Activated CD4-positive, alpha-beta T cell treated with anti-CD3 and anti-CD28 coated beads, Interleukin-2, amount 10 ng/mL, durations not matched to agents 7 days and 5 days (primary cell): ENCODE measurements at places on chromosomes 6 and 20.

GRCh38 chr6:76942203-76942966 is 520.9 kb downstream of the HTR1B start:
- DNase-seq: no peak

GRCh38 chr6:48564036-48564820 is 453.2 kb upstream of the PTCHD4 start:
- DNase-seq: no peak

DNA sequence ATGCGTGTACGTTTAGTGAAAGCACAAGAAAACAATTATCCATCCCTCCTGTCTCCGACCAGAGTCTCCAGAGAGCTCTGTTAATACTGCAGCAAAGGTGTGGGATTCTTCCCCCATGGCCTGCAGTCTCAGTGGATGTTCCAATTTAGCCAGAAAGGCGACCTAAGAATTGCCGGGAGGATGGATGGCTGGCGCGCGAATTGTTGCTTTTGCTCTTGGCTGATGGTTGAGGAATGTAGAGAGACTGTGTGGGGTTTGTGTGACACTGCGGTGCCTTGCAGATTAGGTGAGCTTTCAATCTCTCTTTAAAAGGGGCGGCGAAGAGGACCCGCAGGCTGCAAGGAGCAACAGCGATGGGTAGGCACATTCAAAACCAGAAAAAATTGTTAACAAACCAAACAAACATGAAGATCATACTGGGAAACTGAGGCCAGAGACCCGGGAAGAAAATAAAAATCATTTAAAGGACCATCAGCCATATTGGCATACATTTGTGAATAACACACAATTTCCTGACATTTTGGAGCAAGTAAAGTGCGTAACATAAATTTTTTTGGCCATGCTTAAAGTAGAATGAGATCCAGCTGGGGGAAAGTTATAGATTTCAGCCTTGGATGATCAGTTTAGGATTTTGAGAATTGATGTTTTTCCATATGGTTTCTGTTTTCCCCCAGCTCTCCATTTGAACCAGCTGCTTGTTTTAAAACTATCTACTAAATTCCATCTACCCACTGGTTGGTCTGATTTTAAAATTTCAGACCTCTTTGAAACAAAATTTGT is 46.3 kb downstream of the GNAS start:
- DNase-seq: no peak

- DNase-seq: no peak
Observed at GRCh38 chr20:60704147-60704546, 547.9 kb upstream of the CDH4 start.

DNA sequence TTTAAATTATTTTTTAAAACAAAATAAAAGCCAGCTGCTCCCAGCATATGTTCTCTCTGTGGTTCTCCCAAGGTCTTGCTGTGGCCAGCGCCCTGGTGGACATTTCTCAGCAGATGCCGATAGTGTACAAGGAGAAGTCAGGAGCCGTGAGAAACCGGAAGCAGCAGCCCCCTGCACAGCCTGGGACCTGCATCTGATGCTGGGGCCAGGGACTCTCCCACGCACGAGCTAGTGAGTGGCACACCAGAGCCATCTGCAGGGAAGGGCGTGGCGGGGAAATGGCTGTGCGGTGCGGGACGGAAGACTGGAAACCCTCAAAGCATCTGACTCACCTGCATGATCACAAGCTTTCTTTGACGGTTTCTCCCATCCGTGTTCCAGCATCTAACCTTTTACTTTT is 16.5 kb downstream of the GFRA4 start:
- DNase-seq: no peak

GRCh38 chr6:36946526-36946925 is 8.0 kb upstream of the PI16 start:
- DNase-seq: no peak

DNA sequence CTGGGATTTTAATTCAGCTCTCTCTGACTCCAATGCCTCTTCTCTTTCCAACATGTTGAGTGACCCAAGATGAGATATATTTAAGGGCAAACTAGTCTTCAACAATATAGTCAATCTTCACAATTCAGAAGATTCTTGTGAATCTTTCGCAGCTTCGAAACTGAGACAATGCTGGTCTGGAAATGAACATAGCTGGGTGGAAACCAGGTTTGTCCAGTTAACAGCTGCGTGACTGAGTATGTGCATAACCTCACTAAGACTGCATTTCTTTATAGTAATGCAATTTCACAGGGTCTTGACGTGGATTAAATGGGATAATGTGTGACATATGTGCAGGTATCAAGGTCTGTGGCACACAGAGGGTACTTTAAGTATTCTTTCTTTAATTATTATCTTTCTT is 18.9 kb downstream of the PTPRT start:
- no peak for DNase-seq

DNA sequence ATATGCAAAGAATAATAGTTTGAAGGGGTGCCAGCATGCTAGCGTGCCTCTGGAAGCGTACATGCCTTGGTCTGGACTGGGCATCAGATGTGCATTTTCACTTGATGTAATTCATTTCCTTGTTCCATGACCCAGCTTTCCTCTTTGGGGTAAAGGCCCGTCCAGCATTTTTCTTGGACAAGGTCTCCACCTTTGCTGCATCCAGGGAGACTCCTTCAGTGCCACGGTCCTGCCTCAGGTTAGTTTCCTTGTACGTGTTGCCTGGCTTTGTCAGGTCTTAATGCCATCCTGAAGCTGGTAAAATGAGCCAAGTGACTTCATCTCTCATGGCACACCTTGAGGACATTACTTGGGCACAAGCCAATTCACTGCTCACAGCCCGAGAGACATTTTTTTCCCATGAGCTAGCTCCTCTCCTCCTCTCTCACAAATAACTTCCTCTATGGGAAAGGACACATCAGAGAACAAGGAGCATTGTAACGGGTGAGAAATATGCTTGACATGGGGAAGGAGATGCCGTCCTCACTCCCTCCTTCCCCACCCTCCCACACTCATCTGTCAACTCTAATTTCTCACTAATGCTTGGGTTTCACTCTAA is 23.9 kb downstream of the EDN1 start:
- no peak for DNase-seq

- no peak for DNase-seq
Observed at GRCh38 chr6:46453741-46454316, 37.4 kb downstream of the RCAN2 start.

DNA sequence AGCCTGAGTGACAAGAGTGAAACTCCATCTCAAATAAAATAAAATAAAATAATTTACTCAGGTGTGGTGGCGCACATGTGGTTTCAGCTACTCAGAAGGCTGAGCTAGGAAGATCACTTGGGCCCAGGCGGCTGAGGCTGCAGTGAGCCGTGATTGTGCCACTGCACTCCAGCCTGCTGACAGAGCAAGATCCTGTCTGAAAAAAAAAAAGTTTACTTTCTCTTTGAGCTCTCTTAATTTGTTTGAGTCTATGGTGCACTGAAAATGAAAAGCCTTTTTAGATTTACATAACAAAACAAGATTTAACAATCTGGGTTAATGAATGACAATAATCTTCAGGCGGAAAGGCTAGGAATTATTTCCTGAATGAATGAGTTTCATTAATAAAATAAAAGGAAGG is 23.3 kb upstream of the NHSL1 start:
- no peak for DNase-seq

GRCh38 chr6:52512199-52512598 is 64.7 kb downstream of the TRAM2 start:
- DNase-seq: no peak

- no peak for DNase-seq
Observed at GRCh38 chr6:38169977-38170526, 350.5 kb downstream of the ZFAND3 start.

DNA sequence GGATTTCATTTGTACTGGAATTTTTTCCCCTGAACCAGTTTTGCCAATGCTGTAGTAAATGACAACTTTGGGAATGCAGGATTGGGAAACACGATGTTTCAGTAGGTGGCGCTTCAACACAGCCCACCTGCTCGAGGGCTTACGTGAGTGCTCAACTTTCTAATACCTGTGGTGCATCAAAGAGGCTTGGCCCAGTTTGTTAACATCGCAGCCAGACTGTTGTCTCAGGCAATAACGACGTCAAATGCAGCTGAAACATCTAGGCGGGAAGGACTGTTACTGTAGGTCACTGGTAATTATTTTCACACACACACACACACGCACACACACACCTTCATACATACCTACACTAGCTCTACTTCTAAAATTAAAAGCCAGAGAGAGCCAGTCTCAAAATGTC is 815.5 kb upstream of the SLC35B3 start:
- no peak for DNase-seq

GRCh38 chr20:48944663-48945297 is 23.3 kb downstream of the ARFGEF2 start:
- no peak for DNase-seq
